NCI-H82 (cell line): ENCODE measurements at places on chromosomes 12 and 14.
A peak's percentile ranks its signal among the peaks of the same experiment; 100 is the strongest.

- DNase-seq: no peak
These were observed 40.1 kb downstream of the WASHC3 start for GRCh38 chr12:102021540-102022246.

- no peak for DNase-seq
These were observed 13.4 kb upstream of the ITPR2 start for GRCh38 chr12:26846416-26846815.

GRCh38 chr12:5197131-5197530 is 153.5 kb downstream of the KCNA5 start:
- no peak for DNase-seq

GRCh38 chr14:91873471-91874415 is 6.4 kb upstream of the TC2N start:
- no peak for DNase-seq

DNA sequence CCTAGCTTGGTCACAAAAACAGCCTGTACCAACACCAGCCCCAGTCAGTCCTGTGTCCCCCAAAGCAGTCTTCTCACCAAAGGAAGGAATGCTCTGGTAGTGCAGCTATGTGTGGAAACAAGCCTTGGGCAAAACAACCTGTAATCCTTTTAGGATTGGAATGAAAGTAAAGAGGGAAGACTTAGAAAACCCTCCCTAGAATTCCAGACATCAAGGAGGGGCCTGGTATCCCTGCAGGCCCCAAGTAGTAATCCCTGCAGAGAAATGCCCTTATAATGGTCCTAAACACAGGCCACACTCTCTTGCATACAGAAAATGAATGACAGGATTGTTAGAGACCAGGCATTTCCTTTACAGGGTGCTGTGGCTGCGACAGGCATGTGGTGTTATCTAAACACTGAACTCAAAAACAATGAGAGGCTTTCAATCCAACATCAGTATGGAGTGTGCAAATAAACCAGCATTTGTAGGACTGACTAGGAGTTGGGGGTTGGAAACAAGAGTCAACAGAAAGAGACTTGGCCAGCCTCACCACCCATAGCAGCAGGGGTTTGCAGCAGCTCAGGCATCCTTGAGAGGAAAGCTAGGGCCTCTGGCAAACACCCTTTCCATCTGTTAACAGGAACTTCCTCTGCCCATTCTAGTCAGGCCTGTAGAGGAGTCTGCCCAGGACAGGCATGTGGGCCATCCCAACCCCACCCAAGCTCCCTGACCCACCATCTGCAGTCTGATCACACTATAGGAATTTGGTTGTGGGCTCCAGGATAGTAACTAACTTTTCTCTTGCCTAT is 59.1 kb downstream of the DCAF5 start:
- peak; percentile 16 for DNase-seq

- DNase-seq: no peak
These were observed 57.4 kb downstream of the PAPOLA start for GRCh38 chr14:96559571-96559970.

DNA sequence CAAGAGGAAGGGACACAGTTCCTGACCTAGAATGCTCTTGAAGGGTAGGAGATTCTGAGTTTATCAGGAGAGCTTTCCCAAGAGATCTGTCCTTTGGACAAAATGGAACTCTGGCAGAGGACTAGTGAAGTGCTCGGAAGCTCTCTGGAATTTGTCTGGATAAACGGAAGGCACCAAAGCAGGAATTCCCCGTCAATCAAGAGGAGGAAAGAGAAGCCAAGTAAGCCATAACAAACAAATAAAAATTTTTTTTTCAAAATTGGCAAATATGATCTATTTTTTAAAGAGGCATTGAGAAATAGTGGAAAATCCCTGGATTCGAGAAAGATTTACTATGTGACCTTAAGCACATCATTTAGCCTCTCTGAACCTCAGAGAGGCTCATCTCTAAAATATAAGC is 99.2 kb downstream of the GRIN2B start:
- DNase-seq: no peak

GRCh38 chr12:66596199-66596598 is 82.7 kb downstream of the GRIP1 start:
- no peak for DNase-seq

DNA sequence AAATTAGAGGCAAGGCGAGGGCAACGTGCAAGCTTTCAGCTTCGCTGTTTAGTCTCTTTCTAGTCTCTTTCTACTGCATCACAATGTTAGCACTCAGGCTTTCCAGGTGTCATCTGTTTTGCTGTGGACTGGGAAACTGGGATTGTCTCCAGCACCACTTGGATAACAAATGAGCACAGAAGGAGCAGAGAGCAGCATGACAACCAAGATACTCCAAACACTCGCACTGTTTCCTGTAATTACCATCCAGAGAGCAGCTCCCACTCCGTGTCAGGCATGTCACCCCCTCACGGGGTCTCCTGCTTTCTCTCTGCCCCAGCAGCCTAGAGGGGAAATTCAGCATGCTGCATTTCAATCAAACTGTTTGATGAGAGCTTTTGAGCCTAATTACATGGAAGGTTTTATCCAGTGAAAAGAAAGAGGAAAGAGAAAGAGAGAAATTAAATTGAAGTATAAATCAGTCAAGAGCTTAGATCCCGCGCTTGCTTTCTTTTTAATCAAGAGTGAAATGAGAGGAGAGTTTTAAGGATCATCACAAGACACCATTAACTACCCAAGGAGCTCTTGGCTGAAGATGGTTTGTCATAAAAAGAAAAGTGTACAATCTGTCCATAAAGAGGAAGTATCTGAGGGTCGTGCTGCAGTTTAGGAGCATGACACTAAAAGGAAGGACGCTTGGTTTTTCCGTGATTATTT is 917.7 kb downstream of the DIO2 start:
- no peak for DNase-seq

GRCh38 chr12:15726027-15726877 is 62.9 kb downstream of the EPS8 start:
- peak; percentile 79 for DNase-seq

- no peak for DNase-seq
These were observed 53.0 kb upstream of the KITLG start for GRCh38 chr12:88633312-88633711.

GRCh38 chr12:10136637-10137205 is 6.7 kb upstream of the CLEC7A start:
- DNase-seq: peak; percentile 17

DNA sequence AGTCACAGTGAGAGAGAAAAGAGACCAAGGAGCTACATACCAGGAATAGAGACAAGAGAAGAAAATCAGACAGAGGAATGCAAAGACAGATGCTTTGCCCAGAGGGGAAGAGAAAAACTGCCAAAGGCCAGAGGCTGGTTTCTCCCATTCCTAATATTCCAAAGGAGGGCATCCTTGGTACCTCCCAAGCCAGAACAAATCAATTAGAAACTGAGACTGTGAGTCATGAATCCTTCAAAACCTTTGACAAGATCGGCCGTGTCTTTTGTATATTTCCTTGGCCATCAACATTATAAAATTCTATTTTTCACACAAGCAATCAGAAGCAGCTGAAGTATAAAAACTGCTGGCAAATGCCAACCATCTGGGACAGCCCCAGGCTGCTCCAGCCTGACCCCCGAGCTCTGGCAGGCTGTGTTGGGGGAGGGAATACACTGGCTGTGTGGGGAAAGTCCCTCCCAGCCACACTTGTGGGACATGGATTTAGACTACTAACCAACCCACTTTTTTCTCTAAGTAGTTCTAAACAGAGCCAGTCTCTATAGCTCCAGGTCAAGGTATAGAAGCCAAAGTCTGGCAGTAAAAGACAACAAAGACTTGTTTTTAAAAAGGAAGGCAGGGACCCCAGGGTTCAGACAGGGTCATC is 13.7 kb downstream of the POMT2 start:
- DNase-seq: peak; percentile 57

- DNase-seq: peak; percentile 53
These were observed 288.4 kb downstream of the FBXL14 start for GRCh38 chr12:1305791-1306500.

GRCh38 chr14:99757331-99758070 is 35.7 kb upstream of the EML1 start:
- DNase-seq: no peak

DNA sequence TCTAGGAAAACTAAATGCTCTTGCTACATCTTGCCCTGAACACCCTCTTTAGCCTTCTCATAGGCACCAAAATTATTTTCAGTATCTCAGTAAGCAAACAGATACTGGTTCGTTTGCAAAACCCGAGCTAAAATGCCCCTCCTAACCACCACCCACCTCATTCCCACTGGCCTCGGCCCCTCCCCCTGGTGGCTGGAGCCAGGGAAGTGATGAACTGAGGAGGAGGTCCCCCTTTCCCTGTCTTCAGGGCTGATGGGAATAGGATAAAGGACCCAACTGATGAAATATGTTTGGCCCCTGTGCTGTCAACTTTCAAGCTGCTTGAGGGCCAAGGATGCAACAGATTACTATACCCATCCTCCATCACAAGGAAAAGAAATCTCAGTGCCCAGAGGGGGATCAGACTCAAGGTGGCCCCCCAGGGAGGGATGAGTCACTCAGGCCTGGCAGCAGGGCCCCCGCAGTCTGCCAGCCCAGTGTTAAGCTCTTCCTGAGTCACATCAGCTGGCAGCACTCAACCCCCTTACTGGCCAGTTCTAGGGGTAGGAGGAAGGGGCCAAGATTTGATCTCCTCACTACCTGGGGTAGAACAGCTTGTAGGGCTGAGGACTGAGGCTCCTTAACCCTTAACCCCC is 1.7 kb downstream of the ANKRD52 start:
- DNase-seq: no peak

GRCh38 chr14:76647697-76648298 is 113.5 kb upstream of the VASH1 start:
- peak; percentile 80 for DNase-seq

GRCh38 chr12:91922674-91923073 is 223.0 kb downstream of the BTG1 start:
- no peak for DNase-seq

DNA sequence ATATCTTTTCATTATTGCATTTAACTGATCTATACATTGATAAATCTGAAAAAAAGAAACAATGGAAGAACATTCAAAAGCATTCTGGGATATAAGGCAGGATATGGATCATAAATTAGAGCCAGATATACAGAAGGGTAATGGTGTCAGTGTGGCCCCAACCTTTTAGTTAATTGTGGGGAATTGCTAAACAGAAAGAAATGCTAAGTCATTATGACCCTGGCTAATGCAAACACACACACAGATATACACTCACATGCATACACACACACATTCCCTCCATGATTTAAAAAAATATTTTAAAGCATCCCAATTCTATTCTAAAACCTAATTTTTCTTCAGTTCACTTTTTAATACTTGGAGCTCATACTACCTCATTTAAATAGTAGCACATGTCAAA is 404.5 kb downstream of the BCAT1 start:
- no peak for DNase-seq

GRCh38 chr14:102182190-102182589 is 42.5 kb downstream of the WDR20 start:
- DNase-seq: no peak

DNA sequence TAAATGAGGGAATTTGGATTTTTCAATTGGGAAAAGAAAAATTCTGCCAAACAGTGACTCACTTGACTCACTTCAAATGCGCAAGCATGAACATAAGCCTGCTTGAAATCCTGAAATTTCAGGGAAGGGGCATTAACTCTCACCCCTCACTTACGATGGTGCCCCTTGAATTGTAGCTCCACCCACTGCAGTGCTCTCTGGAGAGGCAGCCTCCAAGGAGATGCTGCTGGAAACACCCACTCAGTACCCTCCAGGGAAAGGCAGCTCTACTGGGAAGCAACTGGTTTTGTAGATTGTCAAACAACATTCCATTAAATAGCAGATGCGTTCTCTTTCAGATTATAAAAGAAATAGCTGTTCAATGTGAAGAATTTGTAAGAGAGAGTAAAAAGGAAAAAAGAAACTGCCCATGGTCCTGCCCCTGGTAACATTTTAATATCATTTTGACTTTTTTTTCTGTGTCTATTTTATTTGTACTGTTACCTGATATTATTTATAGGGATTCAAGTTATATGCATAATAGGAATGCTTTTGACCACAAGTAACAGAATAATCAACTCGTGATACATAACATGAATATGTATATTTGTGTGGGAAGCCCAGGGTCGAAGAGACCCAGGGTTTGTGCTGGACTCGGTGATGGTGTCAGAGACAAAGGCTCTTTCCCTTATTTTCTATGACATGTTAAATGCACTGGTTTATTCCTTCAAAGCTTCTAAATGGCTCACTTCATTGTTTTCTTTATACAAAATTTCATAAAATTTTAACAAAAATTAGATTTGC is 31.1 kb upstream of the TMEM132C start:
- DNase-seq: no peak

DNA sequence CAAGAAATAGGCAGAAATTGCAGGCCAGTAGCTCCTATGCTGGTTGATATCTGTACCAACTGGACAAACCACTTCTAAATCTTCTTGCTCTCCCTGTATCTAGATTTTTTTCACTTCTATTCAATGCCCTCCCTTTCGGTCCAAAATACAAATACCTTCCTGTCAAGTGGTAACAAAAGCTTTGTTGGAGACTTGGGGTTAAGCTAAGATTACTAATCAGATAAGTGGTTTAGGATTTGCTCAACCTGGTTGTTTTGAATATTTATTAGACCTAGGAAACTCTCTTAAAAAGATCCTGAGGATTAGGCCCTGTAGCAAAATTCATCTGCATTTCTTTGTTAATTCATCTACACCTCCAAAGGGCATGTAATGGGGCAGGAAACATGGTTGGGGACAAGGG is 410.1 kb downstream of the NAV3 start:
- peak; percentile 90 for DNase-seq

DNA sequence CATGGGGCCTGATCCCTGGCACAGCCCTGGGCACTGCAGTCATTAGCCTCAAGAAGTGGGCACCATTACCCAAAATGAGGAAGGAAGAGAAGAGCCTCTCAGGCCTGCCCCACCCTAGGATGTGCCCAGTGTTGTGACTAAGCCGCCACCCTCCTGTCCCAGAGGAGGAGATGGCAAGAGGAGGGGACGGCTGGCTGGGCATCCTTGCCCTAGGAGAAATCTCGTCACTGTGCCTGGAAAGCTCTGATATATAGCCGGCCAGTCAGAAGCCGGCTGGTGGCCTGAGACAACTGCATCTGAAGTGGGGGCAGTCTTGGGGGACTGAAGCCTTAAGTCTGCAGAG is 115.2 kb downstream of the LGMN start:
- no peak for DNase-seq

GRCh38 chr12:65528127-65528526 is 249.6 kb downstream of the MSRB3 start:
- DNase-seq: no peak

- no peak for DNase-seq
These were observed 48.8 kb downstream of the DAO start for GRCh38 chr12:108928695-108929094.

DNA sequence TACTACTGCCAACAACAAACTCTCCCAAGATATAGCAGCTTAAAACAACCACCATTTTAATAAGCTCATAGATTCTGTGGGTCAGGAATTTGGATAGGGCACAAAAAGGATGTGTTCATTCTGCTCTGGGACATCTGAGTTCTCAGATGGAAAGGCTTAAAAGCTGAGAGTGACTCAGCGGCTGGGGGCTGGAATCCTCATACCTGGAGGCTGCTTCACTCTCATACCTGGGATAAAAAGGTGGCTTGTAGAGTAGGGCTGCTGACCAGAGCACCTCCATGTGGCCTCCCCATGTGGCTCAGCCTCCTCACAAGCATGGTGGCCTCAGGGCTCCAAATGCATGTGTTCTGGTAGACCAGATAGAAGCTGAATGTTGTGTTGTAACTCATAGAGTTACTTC is 20.2 kb upstream of the PELI2 start:
- no peak for DNase-seq
